Right lobe of liver (tissue), 6 donors: ENCODE measurements at places on chromosomes 1 and 21. TPM values are rescaled to one million over a fixed set of nuclear protein-coding genes. Genes with fewer than 3 reads are reported as not detected.

DNA sequence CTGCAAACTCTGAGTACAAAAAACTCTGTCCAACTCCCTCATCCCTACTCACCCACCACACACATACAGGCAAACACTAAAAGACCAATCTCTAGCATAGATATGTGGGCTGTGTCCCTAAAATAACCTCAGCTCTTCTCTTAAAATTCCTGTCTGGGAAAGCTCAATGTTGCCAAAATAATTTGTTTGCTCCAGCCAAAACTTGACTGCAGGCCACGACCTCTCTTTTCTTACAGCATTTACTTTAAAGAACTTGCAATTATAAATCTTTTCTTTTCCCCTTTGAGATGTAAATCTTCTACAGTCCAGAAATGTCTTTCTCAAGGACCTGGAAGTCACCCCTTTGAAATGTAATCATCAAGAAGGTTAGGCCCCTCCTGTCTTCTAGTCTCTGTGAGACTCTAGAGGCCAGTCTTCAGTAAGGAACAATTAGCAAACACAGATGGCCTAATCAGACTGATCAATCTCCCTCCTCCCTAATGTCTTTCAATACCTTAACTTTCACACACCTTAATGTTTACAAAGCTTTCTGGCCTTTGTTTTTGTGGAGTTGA, 483.6 kb upstream of the RGS18 start:
- DNase-seq: no peak

- DNase-seq: no peak
Observed at GRCh38 chr1:236716160-236716559, 29.9 kb downstream of the ACTN2 start.

GRCh38 chr21:31119199-31119598, 80.9 kb upstream of the KRTAP19-8 start:
- no peak for DNase-seq

- DNase-seq: no peak
Observed at GRCh38 chr1:57311411-57311810, 112.4 kb downstream of the DAB1 start.

DNA sequence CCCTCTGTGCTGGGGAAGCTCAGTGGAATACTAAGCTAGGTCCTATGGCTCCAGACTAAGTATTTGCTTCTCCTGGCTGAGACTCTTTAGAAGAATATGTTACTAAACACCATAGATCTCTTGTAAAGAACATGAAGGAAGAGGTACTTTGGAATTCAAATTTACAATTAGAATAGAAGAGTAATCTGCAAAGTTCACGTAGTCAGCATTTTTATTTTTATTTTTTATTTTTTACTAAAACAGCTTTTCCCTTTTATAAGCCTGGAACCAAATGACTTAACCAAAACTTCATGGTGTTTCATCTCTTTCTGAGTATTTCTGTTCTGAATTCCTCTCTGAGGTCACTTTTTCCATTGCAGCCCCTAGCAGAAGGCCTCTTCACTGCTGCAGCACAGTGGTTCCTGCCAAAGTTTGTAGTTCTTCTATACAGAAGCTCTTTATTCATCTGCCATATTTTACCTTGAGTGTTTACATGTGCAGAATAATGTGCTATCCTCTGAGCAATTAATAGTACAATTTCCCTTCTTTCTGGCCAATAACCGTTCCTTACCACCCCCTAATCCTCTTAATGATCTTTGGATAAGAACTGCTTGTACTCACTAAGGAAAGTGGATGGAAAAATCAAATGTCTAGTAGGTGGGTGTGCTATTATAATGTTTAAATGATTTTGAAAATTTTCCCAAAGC, 27.2 kb downstream of the TSEN15 start:
- DNase-seq: no peak

GRCh38 chr1:3988431-3988830, 88.4 kb upstream of the C1orf174 start:
- no peak for DNase-seq

- DNase-seq: no peak
Observed at GRCh38 chr21:14773777-14774345, 227.7 kb upstream of the SAMSN1 start.

DNA sequence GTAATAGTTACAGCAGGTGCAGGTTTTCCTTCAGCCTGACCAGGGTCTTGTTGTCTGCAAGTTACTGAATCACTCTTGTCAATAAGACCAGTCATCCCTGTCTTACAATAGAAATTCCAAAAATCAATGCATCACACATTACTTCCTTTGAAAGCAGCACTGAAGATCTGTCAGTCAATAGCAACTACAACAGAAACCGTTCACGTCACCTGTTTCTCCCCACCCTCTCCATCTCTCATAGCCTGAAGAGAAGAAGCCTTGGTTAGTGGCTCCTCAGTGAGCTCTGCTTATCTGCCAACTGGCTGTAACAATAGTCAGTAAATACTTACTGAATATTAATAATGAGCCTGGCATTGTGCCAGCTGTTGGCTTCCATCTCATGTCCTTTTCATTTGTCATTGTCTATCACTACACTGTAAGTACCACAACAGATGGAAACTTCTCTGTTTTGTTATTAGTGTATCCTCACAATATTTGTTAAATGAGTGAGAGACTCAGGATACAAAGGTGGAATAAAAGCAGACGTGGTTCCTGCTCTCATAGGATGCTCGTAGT, 195.2 kb downstream of the S1PR1 start:
- DNase-seq: no peak

- DNase-seq: no peak
Observed at GRCh38 chr1:232968965-232969364, 18.6 kb downstream of the NTPCR start.

DNA sequence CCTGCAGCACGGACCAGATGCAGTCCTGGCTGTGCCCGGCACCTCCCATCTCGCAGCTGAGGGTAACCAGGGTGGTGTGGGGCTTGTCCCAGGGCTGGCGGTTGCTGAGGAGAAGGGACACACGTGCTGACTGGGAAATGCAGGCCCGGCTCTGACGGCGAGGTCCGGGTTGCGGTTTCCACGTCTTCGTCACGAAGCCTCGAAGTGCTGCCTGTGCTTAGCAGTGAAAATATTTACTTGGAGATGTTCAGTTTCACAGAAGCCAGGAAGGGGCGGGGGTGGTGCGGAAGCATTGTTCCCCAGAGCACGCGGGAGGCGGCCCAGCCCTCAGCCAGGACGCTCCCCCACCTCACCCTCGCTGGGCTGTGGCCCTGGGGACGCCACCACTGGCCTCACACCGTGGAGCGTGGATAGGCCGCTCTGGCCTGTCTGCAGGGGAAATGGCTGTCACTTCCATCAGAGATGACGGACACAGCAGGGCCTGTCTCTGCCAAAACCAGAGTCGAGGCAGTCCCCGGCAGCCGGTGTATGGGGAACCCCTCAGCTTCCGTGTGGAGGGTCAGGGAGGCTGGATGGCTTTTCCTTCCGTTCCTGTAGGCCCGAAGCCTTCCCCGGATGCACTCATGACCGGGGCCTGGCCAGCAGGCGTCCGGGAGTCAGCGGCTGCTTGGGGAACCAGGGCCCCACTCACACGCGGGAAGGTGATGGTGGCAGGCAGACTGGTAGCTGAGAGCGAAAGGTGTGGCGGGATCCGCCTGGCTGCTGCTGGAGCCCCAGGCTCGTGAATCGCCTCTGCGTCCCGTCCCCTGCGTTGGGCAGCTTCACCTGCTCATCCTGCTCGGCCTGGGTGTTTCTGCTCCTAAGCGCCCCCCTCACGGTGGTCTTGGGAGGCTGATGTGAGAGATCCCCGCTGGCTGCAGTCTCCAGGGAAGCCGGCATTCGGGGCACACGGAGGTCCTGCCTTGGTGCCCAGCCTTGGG, 14.7 kb upstream of the POFUT2 start:
- DNase-seq: peak; percentile 61

DNA sequence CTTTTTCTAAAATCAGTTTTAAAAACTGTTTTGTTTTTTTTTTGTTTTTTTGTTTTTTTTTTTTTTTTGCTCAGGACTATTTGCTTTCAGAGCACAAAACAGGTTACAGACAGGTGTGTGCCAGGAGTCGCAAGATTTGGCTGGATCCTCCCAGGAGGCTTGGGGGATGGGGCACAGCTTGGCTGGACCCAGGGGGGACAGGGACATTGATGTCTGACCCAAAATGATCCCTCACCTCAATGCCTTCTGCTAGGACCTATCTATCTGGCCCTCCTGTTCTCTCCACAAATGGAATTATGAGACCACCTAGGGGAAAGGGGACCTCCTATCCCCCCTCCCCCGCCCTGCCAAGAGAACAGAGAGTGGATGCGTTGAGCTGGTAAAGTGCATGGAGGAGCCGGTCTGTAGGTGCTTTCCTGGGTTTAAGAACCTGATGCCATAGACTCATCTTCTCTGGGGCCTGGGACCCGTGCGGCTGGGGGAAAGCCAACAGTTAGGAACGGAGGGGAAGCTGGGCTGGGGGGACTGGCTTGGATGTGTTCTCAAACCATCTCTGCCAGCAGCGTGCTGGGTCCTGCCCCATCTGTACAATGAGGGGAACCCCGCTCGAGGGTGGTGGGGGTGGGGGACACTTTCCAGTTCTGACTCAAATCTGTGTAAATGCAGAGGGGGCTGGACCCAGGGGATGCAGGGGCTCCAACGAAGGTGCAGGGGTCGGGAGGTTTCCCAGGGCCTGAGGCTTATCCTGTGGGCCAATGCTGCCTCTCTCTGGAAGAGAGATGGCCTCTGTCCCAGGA, 28.9 kb downstream of the RUNX3 start:
- DNase-seq: peak; percentile 1

GRCh38 chr1:9883585-9884449, 26.3 kb downstream of the CTNNBIP1 start:
- DNase-seq: no peak

GRCh38 chr1:157404063-157404501, 148.2 kb downstream of the FCRL5 start:
- DNase-seq: no peak

DNA sequence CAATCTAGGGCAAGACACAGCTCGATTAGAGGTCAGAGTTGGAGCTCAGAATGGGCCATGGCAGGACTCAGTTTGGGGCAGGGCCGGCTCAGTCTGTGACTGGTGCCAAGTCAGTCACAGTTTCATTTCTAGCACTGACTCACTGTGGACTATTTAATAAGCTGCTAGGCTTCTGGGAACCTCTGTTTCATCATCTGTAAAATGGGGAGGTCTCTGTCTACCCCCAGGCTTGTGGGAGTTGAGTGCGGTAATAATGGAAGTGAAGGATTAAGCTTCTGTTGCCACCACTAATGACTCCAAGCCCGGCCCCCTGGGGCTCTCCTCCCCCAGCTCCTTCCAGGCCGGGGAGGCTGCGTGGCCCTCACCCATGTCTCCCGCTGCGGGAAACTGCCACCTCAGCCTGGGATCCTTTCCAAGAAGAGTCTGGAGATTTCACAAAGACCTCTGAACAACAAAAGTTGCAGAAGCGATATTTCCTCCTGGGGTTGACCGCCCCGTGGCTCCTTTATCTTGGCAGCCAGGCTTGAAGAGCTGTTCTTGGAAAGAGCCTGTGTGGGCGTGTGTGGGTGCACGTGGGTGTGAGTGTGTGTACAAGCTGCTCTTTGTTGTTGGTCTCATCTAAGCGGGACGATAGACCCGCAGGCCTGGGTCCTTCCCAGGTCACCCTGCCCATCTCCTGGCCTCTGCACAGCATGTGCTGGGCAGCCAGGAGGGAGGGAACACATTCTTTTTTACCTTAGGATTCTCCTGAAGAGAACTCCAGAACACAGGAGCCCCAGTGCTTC, 29.1 kb downstream of the KNCN start:
- DNase-seq: peak; percentile 35

GRCh38 chr21:38944402-38944801, 138.7 kb downstream of the ETS2 start:
- no peak for DNase-seq

DNA sequence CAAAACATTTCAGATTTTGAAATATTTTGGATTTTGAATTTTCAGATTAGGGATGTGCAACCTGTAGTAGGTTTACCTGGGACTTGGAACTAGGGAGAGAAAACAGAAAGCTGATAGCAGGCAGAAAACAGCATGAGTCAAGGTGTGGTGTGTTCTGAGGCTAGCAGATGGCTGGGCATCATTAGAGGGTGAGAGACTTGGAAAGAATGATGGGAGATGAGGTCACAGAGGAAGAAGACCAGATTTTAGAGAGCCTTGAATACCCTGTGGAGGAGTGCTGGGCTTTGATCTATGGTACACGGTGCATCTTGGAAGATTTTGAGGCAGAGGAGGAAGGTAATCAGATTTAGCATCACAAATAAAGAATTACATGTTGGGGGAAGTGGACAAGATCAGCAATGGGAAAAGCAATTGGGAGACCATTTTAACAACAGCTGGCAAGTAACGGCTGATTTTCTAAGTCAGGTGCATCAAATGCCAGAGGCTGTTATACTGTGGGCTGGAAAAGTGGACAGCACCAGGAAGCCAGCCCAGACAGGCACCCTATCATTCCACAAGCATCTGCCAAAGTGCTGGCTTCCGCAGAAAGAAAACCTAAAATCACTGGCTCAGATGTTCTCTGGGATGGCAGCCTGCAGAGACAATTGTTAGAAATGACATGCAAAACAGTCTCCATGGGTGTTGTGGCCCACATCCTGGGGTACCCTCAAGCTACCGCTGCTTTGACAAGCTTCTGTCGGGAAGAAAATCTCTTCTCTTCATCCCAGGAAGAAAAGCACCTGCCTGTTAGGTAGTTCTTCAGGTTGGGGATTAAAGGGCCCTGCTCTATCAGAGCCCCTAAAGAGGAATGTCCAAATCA, 30.9 kb upstream of the CAMK1G start:
- DNase-seq: no peak

DNA sequence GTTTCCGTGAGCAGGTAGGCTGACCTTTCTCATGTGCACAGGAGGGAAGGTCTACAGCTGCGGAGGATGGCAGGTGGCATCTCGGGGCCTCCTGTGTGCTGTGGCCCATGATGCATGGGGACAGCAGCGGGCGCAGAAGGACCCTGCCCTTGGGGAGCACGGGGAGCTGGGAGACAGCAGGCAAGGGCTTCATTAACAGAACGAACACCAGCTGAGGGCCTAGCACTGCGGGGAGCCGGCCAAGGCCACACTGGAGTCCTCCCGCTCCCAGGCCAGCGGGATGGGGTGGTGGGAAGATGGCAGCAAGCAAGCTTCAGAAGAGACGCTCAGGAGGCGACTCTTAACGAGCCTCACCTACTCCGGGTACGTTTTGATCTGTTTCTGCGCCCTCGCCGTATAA, 66.6 kb downstream of the SCCPDH start:
- no peak for DNase-seq

DNA sequence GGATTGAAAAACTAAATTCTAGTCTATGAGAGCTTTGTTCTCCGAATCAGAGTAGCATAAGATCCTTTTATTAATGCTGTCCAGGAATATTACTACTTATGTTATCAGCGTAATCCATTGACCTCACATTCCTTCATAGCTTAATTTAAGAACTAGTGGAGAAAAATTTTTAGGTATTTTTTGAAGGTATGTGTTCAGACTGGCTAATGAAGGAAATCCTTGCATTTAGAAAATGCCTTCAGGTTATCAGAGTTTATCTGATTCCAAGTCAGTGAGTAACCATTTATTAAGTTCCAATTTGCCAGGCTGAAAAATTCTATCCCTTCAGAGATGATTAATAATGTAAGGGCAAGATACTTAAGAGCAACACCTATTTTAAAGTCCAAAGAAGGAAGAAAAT, 338.2 kb upstream of the B3GALT2 start:
- no peak for DNase-seq

The FNDC10 gene
- total RNA-seq: 0.66 TPM

The TIPRL gene
- total RNA-seq: 12.1 TPM

The AMY1C gene
- not detected for total RNA-seq

The RAB7B gene
- total RNA-seq: 0.31 TPM

The PADI4 gene
- total RNA-seq: 1.1 TPM

The AMY1A gene
- total RNA-seq: not detected
